ENCODE measurements at places on chromosomes 12 and 14.

GRCh38 chr12:54680374-54680773 is 32.2 kb upstream of the DCD start:
- no peak for DNase-seq

- DNase-seq, result no peak
These were observed 35.5 kb downstream of the CCDC92 start for GRCh38 chr12:123936956-123937706.

DNA sequence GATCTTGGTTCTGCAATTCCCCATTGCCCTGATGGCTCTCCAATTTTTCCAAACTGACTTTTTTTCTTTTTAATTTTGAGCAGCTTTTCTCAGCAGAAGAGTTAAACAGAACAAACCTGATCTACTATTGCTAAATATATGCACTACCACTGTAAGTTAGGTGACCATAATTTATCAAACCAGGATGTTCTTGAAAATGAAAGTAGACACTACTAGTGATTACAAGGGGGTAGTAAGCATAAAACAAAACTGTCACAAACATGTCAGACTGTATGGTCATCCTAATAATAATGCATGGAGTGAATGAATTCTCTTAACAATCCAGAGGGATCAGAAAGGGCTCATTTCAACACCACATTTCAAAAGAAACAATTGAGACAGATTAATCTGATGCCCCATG is 183.0 kb upstream of the FOXN3 start:
- no peak for DNase-seq

DNA sequence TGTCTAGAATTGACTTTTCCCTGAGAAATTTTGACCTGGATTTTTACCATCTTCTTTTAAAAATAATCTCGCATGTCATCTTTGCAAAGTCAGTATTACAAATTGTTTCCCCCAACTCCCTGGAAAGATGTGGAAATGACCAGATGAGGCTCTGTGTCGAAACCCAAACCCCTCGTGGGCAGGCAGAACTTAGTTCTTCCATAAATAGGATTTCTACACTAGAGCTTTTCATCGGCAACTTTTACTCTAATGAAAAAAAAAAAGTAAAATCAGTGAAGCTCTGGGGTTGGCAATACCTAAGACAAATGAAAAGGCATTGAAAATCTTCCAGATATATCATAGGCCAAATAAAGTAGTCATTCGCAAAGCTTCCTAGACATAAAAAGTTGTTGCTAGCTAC is 17.0 kb downstream of the SSPN start:
- DNase-seq, result no peak

- DNase-seq, result no peak
These were observed 28.1 kb upstream of the CD163L1 start for GRCh38 chr12:7472060-7472459.

- DNase-seq, result no peak
These were observed 47.6 kb downstream of the TRAF3 start for GRCh38 chr14:102824832-102825231.

Data from mesothelial cell of epicardium (in vitro differentiated cells).